ENCODE measurements at places on chromosomes 11 and 22.
A peak's percentile ranks its signal among the peaks of the same experiment; 100 is the strongest.

- DNase-seq = no peak
These were observed 16.4 kb upstream of the KAT5 start for GRCh38 chr11:65695459-65696241.

DNA sequence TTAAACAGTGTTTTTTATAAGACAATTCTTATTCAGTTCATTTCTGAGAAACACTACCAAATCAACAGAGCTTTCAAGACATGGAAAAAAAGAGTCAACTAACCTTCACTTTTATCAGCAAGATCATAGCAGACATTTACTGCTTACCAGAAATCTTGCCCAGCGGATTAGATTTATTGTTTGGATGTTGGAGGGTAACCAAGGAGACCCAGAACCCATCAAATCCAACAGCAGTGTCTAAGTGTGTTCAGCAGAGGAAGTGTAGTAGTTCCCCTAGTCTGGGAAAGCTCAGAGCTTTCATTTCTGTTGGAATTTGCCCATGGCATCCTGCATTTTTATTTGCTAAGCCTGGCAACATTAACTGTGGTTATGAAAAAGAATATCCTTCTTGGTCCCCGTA lies 2.4 kb upstream of the PGM2L1 start:
- no peak for DNase-seq

DNA sequence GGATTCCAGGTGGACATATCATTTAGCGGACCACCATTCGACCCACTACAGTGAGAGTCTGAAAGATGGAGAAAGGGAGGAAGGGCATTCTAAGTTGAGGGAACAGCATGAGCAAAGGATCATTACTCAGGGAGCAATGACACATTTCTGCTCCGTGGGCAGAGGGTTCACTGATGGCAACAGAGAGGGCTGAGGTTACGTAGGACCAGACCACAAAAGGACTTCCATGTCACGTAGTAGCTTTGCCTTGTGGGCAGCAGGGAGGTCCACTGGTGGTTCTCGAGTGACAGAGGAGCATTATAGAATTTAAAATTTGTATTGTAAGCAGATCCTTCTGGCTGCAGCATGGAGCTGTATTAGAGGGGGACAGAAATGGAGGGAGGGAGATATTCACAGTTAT lies 109.7 kb upstream of the NAV2 start:
- no peak for DNase-seq

GRCh38 chr11:81219661-81220060 lies 1514.0 kb downstream of the FAM181B start:
- no peak for DNase-seq

DNA sequence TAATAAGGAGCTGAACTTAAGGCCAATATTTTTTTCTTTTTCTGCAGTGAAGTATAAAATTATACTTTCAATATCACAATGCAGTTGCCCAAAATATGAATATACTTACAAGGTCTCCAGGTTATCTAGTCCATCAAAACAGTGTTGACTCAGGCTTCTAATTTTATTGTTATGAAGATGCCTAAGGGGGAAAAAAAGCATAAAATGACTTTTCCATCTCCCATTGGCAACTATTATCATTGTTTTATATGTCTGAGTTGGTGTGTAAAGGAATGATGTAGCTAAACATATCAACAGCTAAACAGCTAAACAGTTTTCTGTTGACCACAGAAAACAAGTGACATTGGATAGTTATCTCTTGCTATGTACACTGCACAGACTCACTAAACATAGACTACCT lies 21.2 kb upstream of the CCDC34 start:
- DNase-seq = no peak

DNA sequence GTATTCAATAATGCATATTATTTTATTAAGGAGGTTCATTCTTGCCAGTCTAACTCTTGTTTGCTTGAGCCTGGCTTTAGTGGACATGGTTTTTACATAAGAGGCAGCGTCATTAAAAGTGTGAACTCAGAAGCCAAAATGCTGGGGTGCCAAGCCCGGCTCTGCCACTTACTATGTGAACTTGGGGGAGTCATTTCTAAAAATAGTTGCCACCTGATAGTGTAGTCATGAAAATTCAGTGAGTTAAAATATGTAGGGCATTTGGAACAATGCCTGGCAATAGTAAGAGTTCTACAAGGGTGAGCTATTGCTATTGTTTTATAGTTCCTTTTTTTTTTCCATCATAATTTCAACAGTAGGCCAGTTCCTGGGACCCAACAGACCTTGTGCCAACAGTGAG lies 49.9 kb downstream of the TENM4 start:
- DNase-seq = no peak

- DNase-seq = no peak
These were observed 9.3 kb upstream of the FXYD6 start for GRCh38 chr11:117885777-117886176.

GRCh38 chr11:47616726-47617416 lies 22.7 kb upstream of the C1QTNF4 start:
- peak; percentile 17 for DNase-seq

DNA sequence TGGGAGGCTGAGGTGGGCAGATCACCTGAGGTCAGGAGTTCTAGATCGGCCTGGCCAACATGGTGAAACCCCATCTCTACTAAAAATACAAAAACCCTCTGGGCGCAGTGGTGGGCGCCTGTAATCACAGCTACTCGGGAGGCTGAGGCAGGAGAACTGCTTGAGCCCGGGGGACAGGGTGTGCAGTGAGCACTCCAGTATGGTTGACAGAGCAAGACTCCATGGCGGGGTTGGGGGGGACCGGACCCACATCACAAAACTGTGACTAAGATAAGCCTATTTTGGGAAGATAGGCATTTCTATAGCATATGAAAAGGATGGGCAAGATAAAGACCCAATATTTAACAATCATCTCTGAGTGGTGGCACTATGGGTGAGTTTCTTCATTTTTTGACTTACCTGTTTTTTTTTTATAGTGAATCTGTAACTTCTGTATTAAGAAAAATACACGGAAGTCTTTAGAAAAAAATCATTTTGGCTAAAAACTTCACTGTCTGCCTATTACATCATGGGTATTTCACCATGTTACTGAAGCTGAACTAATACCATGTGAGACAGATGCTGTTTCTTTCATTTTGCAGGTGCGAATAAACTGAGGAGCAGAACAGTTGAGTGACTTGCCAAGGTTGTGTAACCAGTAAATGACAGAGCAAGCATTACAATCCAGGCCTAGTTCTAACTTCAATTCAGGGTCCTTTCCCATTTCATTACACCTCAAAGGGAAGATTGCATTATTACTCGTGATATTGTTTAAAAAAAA lies 2.5 kb downstream of the CELF1 start:
- no peak for DNase-seq

- DNase-seq = no peak
These were observed 9.2 kb downstream of the CRTAM start for GRCh38 chr11:122847466-122847865.

DNA sequence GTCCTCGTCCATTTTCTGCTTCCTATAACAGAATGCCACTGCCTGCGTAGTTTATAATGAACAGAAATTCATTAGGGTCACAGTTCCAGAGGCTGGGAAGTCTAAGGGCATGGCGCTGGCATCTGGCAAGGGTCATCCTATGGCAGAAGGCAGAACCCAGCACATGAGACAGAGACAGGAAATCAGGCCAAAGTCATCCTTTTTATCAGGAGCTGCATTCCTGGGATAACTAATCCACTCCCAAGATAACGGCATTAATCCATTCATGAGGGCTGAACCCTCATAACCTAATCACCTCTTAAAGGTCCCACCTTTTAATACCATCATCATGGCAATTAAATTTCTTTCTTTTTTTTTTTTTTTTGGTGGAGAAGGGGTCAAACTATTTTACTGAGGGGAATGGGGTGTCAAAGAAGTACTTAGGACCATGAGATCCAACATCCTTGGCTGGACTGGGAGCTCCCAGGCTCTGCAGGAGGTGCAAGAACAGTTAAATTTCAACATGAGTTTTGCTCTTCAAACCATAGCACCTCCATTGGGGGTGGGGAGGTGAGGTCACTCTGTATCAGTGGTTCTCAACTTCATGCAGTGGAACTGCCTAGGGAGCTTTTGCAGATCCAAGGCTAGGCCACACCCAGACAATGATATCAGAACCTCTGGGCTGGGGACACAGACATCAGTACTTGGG lies 4.4 kb downstream of the TMEM109 start:
- DNase-seq = no peak

- peak; percentile 36 for DNase-seq
These were observed 1.2 kb downstream of the C2CD2L start for GRCh38 chr11:119108146-119108856.

- DNase-seq = no peak
These were observed 37.5 kb upstream of the CAPRIN1 start for GRCh38 chr11:34013898-34014571.

GRCh38 chr22:49512487-49513165 lies 315.0 kb downstream of the BRD1 start:
- DNase-seq = no peak

GRCh38 chr22:31853736-31854495 lies 90.4 kb upstream of the YWHAH start:
- DNase-seq = no peak

- DNase-seq = no peak
These were observed 79.7 kb downstream of the PPFIBP2 start for GRCh38 chr11:7593481-7593880.

GRCh38 chr11:63908631-63909401 lies 8.1 kb downstream of the RCOR2 start:
- no peak for DNase-seq

- peak; percentile 1 for DNase-seq
These were observed 131.4 kb upstream of the UBASH3B start for GRCh38 chr11:122523846-122524805.

DNA sequence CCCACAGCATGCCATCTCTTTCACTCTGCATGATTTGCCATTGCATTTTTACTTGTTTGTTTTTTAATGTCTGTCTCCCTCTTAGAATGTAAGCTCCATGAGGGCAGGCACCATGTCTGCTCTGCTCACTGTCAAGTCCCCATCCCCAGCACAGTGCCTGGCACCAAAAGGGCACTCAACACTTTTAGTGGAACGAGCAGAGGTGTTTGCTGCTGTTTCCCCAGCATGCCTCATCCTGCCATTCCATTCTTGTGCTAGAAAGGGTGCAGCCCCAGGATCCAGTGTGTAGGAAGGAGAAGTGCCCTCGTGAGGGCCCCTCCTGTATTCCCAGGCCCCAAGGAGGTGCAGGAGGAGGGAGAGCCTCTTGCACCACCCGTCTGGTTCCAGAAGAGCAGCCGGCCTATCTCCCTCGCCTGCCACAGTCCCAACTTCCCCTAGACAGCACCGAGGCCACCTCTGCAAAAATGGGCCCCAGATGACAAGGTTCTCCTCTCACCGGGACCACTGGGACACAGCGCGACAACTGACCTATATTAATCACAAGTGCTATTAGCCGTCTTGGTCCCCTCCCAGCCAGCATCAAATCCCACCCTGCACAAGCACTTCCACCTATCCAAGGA lies 33.3 kb upstream of the CACNG2 start:
- no peak for DNase-seq

DNA sequence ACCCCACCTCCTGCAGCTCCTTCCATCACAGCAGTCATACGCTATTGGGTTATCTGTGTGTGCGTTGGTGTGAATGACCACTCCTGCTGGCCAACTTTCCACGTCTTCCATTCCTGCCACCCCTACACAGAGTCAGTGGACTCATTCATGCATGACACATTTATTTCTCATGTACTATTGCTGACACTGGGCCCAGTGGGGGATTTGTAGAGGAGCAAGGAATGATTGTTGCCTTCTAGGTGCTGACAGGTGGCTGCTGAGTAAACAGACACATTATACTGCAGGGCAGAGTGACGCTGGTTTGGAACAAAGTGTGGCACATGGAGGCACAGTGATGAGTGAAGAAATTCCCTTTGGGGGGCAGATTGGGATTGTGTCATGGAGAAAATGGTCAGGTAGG lies 113.9 kb downstream of the CCDC81 start:
- DNase-seq = no peak

DNA sequence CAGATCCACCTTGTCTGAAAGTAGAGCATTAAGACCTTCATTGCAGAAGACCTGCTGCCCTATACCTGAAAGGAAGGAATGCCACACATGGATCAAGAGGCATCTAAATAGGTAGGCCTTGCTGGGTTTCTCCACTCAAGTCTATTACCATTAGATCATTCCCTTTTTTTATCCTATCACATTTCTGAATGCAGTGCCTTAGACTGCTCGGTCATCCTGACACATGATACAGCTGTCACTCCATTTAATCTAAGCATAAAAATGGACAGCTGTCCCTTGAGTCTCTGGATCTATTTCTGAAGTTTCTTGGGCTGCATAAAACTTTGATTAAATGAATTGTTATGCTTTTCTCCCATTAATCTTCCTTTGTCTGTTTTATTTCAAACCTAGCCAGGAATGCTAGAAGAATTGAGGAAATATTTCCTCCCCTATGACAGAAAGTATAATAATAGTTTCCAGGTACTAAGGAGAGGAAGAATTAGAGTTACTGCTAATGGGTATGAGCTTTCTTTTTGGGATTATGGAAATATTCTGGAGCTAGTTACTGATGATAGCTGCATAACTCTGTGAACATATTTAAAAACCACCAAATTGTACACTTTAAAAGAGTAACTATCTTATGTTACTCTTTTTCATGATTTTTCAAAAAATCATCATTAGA lies 88.0 kb downstream of the DLG2 start:
- no peak for DNase-seq

DNA sequence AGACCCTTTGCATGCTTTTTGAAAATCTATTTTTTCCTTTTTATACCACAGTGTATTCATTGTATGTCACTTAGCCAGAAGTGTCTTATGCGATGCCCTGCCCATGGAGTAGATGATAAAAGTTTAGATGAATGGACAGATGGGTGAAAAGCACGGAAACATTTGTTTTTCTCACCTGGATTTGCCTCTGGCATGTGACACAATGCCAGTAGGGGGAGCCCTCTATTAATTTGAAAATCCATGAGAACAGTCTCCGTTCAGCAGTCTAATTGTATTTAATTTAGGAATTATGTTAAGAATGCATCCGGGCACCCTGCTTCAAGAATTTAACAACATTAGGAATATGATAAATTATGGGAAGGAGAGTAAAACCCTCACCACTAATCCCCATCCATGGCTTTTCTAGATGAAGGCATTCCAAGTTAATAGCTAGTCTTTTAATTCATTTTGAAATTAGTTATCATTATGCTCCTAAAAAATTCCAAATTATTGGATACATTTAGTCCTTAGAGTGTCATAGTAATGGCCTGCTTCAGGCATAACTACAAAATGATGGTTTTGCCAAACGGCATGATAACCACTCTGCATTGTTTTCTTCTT lies 55.3 kb upstream of the ALKBH3 start:
- DNase-seq = no peak

GRCh38 chr22:17726928-17727897 lies 47.1 kb downstream of the BID start:
- DNase-seq = no peak

DNA sequence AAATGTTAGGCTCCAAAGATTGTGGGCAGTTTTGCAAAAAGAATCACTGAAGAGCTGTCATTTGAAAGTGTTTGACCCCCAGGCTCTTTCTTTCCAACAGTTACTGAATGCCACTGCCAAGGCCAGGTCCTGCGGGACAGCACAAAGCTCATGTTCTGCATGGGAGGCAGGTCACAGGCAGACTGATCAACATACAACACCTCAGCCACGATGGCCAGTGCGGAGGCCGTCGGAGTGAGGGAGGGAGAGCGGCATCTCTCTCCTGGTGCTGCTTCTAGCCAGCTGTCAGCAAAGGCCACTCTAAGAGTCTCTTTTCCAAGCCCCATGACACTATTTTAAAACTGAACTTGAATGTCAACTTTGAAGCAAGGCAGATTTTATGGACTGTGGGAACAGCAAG lies 49.9 kb downstream of the ARFGAP3 start:
- no peak for DNase-seq

GRCh38 chr11:130408901-130409300 lies 19.5 kb downstream of the ADAMTS8 start:
- DNase-seq = no peak
